ENCODE measurements at places on chromosomes 3 and 15.

DNA sequence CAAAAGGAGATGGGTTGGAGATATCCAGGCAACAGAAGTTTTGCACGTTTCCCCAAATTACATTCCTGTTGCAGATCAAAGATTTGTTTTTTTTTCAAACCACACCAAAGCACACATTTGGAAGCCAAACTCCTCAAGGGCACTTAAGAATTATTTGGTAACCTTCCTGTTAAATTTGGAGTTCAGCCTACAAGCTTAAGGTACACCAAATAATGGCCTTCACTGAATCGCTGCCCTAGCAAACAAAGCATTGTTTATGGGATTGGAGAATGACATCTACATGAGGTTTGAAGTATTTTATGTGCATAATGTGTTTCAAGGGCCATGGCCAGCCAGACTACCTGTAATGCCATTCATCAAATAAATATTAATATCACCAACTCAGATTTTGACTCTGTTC, 357.9 kb downstream of the RORA start:
- DNase-seq, result no peak

DNA sequence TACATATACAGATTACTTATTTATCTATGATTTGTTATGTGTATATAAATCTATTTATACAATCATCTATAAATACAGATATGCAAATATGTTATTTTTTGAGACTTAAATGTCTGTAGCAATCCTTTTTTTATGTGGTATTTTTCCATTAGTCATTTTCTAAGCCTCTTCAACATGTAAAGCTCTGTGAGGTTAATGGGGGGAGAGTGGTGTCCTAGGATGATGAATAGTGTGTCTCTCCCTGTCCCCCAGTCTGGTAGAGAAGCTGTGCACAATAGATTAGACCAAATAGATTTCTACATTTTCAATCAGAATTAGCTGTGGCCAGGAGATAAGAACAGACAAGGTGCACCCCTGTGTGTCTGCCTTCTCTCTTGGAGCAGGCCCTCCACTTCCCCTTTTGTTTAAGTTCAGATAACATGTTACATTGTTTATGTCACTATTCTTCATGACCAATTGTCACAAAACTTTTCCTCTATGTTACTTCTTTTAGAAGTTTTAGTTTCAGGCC, 453.9 kb downstream of the LPP start:
- no peak for DNase-seq

- no peak for DNase-seq
Measured at GRCh38 chr15:90742087-90742486, 24.9 kb downstream of the BLM start.

- DNase-seq, result no peak
Measured at GRCh38 chr3:33006571-33007286, 55.3 kb downstream of the CCR4 start.

- no peak for DNase-seq
Measured at GRCh38 chr15:33675246-33675645, 293.1 kb upstream of the CHRM5 start.

DNA sequence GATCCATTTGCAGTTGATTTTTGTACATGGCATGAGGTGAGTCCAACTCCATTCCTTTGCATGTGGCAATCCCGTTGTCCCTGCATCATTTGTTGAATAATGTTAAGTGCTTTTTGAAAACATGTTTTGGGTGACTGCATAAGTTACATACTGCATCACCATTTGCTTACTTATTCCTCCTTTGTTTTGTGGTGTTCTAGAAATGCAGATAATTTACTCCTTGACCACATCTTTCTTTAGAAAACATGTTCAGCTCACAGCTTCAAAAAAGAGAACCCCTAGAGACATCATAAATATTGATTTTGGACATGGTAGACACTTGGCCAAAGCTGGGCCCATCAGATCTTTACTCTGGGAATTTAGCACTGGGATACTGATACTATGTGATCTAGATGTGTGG, 135.3 kb upstream of the DAZL start:
- DNase-seq, result no peak

- no peak for DNase-seq
Measured at GRCh38 chr3:17355591-17355990, 386.8 kb downstream of the TBC1D5 start.

- DNase-seq, result no peak
Measured at GRCh38 chr3:108946292-108947285, 7.1 kb downstream of the GUCA1C start.

DNA sequence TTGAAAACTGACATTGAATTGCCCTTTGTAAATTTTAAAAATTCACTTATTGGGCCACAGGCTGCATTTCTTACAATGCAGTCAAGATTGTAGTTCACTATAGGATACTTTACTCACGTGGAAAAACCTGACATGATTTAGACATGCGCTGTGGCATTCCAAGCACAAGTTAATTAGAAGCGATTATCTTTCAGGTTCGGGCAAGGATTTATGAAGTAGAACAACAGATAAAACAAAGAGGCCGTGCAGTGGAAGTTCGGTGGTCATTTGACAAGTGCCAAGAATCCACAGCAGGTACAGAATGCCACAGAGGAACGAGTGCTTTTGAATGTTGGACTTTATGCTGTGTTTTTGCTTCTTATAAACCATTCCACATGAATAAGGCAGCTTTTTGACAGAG, 37.8 kb downstream of the GPR171 start:
- DNase-seq, result no peak

Measured in CD4-positive, alpha-beta T cell (primary cell).